ENCODE measurements at places on chromosomes 2 and 18.

DNA sequence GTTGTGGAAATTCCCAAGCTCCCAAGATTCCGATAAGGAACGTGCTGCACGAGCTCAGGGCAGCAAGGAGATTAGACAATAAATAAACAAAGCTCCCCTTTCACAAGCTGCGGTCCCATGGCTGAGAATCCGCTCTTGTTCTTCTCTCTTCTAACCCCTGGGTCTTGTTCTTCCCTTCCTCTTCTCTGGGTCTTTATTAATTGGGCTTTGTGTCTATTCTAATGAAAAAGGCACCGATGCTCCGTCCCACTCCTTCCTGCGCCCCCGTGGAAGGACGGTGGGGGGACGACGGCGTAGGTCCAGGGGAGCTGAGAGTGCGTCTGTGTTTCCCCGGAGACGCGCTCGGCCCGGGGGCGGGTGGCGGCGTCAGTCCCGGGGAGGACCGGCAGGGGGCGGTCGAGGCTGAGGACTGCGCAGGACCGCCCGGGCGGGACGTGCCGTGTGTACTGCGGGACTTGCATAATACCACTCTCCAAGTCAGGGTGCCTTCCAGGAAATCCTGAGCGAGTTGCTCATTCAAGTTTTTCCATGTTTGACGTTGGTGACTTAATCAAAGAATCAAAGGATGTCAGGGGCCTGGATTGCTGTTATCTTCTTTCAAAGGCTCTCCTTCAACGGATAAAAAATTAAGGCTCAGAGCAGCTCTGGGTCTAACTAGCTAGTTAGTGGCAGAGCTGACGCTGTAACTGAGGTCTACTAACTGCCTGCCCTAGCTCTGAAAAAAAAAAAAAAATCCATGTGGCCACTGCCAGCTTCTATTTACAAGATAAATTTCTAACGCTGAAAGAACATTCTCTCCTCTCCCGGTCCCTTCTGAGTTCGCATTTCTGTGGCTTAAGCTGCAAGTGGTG lies 321.4 kb downstream of the TGIF1 start:
- peak; percentile 41 for DNase-seq

- no peak for DNase-seq
Measured at GRCh38 chr2:74894272-74894981, 60.5 kb downstream of the HK2 start.

GRCh38 chr2:235270956-235271355 lies 222.9 kb upstream of the AGAP1 start:
- no peak for DNase-seq

GRCh38 chr2:198913394-198914152 lies 544.2 kb downstream of the SATB2 start:
- DNase-seq = no peak

GRCh38 chr2:221282386-221282785 lies 289.7 kb downstream of the EPHA4 start:
- no peak for DNase-seq

DNA sequence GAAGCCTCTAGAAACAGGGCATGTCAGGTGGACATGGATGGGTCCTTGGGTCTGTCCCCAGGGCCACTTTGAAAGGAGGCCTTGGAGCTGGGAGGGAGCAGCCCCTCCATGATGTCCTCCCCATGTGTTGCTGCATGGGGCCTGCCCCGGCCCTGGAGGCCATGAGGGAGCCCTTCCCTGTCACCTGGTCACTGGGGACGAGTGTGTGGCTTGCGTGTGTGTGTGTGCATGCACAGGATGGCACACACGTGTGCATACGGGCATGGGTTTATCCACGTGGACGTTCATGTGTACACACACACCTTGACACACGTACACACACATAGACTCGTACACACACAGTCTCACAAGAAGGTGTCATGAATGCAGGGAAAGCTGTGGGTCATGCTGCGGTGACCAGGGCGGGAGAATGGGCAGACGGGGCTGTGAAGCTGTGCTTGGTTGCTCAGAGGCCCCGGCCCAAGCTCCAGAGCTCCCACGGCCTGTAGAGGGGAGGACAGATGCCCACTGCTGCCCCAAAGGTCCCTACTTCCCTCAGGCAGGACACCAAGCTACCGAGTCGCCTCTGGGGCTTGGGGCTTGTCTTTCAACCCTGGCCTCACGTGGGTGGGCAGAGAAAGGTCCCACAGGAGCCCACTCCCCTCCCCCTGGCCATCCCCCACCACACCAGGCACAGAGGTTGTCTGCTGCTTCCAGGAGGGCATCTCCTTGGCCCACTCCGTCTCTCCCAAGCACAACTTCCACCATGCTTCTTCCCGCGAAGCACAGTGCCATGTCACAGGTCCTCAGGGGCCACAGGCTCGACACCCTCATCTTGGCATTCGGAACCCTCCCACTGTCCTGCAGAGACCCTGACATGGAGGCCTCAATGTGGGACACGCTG lies 42.3 kb upstream of the GPC1 start:
- no peak for DNase-seq

- no peak for DNase-seq
Measured at GRCh38 chr2:163407296-163407695, 328.5 kb downstream of the FIGN start.

GRCh38 chr2:157055660-157056199 lies 201.8 kb upstream of the GALNT5 start:
- peak; percentile 22 for DNase-seq

DNA sequence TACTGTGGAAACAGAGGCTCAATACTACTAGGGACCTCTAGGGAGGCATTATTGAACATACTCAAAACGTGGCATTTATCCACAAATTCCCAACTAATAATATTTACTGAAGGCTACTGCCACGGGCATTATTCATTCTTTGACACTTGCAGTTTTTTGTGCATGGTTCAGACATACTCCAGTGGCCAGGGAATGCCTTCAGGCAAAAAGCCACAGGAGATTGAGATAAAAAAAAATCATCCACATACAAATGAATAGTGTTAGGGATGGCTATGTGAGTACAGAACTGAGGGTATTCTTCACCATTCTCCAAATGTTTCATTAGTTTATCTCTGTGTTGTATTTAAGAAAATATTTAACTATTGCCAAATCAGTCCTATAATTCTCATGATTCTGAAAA lies 974.9 kb upstream of the PIK3C3 start:
- no peak for DNase-seq

GRCh38 chr2:49153252-49153651 lies 1.1 kb downstream of the FSHR start:
- DNase-seq = no peak

GRCh38 chr2:20524412-20525040 lies 77.7 kb downstream of the RHOB start:
- DNase-seq = no peak

All from HCT116 (cell line).